ENCODE measurements at places on chromosomes 7 and 10.

DNA sequence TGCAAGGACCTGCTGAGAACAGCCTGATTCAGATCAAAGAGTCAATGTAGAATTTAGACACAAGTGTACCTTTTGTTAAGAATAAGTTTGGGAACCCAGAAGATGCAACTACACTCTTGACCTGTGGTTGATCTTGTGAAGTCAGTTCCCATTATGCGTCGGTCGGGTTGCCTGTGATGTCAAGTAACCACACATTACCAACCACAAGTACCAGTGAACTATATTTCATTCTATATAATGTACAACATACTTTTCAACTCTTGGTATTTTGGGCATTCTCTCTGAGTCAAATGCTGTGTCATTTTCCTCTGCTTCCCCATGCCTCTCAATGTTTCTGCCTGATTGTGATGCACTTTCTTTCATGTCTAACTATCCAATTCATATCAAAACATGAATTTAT is 426.2 kb downstream of the ETV1 start:
- no peak for DNase-seq

DNA sequence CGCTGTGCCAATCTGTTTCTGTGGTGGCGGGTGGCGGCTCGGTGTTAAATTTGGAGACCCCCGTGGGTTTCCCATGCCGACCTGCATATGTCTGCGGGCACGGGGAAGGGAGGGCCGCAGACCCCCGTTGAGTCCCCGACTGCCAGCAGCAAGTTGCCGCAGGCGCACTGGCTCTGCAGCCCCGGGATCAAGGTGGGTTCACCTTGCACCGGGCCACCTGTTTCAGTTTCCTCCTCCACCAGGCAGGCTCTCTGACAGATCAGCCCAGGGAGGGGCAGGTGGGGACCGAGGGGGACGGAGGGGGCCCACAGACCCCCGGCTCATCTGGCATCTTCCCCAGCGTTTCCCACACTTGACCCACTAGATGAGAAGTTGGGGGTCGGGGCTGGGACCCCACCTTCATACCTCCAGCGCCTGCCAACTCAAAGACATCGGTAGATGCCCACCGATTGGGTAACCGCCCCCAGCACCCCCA is 95.9 kb downstream of the CUX1 start:
- DNase-seq: no peak

DNA sequence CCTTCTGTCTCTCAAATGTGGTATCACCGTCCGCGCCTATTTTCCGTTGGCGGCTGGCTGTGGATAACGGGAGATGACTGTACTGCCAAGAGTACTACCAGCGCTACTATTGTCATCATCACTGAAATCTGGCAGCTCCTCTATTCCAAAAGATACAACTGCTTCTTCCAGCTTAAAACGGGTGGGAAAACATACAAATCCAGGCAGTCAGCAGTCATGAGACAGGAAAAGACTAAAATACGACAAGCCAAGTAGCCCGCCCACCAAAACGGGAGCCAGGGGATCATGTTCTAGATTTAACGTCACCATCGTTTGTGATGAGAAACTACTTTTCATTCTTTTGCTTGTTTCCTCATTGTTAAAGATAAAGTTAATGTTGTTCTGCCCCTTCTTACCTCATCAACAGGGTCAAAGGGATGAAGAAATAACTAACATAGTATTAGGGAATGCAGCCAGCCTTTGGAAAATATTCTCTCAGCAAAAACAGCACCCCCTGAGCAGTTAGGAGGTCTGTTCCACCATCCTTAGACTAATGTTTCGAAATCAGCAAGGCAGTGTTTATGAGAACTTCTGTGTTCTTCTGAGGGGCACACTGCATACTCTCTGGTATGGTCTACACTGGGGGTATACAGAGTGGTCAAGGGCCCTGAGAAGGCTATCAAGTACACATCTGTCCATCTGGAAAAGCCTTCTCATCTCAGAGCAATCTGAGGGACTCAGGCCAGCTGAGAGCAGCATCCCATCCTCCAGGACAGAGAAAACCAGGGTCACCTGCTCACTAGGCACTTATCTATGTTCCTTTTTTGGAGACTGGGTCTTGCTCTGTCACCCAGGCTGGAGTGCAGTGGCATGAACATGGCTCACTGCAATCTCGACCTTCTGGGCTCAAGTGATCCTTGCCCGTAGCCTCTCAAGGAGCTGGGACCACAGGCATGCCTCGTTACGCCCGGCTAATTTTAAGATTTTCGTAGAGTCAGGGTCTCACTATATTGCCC is 47.5 kb downstream of the GNA12 start:
- no peak for DNase-seq

- DNase-seq: no peak
Measured at GRCh38 chr10:73310475-73310874, 48.2 kb downstream of the CFAP70 start.

DNA sequence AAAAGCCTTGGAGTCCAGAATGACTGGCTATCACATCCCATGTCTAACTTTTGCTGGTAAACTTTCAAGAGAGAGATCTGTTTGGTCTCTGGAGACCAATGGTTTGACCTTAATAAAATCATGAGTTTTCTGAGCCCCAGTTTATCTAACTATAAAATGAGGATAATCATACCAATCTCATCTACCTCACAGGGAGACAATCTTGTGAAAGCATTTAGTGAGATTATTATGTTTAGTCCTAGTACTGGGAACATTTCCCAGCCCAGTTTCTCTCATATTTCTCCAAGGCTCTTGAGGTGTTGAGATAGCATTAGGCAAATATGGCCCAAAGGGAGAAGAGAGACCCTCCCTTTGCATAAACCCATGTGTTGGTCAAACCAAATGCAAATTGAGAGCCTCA is 25.8 kb downstream of the ABCC2 start:
- DNase-seq: no peak

DNA sequence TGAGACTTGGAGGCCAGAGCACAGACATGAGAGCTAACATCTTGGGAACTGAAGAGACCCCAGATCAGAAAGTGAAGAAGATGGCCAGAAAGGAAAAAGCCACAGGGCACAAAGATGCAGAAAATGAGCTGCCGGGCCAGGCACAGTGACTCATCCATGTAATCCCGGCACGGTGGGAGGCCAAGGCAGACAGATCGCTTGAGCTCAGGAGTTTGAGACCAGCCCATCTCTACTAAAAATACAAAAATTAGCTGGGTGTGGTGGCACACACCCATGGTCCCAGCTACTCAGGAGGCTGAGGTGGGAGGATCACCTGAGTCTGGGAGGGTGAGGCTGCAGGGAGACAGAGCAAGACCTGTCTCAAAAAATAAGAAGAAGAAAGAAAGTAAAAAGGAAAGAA is 81.4 kb upstream of the MGMT start:
- DNase-seq: no peak

DNA sequence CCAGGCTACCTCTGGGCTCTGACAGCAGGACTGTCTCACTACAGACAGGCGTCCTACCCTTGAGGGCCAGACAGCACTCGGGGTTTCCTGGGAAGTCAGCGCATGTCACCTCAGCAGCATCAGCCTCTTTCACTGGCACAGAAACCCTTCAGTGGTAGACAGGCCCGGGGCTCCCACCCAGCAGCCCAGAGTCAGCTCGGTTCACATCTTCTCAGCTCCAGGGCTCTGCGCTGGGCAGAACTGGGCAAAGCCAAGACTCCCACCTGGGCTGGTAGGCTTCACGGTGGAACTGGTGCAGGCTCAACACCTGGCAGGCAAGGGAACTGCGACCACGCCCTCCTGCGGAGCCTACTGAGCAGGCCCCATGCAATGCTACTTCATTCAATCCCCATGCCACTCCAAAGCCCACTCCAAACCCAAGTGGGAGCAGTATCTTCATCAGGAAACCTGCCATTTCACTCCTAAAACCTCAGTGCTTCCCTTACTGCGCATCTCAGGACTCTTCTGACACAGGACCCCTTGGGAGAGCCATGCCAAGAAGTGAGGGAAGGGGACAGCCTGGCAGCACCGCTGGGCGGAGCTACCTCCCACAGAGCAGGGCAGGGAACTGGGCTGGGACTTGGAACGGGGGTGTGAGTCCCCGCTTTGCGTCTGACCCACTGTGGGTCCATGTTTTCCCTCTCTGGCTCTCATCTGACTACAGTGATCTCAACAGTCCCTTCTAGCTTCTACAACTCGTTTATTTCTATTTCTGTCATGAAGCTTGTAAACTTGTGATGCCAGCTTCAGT is 60.4 kb downstream of the SCRN1 start:
- DNase-seq: no peak

DNA sequence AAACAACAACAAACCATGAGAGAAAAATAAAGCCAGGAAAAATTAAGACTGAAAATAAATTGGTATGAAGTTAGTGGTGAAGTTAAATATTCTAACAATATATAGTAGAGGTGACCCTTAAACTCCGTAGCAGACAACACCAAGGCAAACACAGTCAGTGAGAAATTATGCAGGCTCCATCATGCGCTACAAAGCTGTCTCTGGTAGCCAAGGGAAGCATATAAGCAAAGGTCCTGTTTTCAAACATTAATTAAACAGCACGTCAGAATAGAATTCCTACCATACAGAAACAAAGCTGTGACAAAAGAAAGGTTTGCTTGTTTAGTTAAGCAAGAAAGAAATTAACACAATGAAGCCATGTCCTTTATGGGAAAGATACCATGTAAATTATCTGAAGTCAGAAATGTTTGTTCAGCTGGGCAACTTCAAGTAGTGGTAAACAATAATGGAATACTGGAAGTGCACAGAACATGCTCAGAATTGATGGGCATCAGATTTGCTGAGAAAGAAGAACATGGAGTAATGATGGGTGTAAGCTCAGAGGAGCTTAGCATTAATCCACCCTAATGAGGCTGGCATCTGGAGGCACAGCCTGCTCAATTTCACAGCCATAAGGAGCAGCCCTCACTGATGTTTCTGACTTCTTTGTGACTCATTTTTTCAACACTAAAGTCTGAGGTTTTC is 75.7 kb downstream of the IGF2BP3 start:
- DNase-seq: no peak

DNA sequence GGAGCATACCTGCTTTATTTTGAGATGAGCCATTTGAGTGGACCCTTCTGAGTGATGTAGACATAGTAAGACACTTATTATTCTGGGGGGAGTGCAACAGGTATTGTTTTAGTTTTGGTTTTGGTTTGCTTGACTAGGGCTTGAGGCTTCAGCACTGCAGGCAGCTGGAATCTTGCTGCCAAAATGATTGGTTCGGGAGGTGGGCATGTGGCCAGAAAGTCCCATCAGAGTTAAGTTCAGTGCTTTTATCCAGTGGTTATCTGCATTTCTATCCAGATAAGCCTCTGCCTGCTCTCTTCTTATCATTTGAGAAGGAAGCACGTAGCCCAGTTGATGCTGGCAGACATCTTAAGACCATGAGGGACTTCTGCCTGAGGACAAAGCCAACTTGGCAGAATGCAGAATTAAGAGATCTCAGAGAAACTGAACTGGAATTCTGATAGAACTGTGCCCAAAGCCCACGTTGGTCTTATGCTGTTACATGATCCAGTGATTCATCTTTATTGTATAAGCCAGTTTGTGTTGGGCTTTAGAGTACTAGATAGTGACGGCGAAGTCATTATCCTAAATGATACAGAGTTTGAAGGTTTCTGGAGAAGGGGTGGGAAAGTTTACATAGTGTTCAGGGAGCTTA is 9.6 kb upstream of the JAZF1 start:
- DNase-seq: no peak

DNA sequence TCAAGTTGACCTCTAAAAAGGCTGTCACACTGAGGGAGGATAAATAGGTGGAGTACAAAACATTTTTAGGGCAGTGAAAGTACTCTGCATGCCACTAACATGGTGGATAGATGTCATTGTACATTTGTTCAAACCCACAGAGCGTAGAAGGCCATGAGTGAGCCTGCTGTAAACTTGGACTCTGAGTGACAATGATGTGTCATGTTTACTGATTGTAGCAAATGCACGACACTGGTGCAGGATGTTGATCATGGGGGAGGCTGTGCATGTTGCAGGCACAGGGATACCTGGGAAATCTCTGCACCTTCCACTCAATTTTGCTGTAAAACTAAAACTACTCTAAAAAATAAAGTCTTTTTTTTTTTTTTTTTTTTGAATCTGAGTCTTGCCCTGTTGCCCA is 52.5 kb upstream of the GRID1 start:
- no peak for DNase-seq

DNA sequence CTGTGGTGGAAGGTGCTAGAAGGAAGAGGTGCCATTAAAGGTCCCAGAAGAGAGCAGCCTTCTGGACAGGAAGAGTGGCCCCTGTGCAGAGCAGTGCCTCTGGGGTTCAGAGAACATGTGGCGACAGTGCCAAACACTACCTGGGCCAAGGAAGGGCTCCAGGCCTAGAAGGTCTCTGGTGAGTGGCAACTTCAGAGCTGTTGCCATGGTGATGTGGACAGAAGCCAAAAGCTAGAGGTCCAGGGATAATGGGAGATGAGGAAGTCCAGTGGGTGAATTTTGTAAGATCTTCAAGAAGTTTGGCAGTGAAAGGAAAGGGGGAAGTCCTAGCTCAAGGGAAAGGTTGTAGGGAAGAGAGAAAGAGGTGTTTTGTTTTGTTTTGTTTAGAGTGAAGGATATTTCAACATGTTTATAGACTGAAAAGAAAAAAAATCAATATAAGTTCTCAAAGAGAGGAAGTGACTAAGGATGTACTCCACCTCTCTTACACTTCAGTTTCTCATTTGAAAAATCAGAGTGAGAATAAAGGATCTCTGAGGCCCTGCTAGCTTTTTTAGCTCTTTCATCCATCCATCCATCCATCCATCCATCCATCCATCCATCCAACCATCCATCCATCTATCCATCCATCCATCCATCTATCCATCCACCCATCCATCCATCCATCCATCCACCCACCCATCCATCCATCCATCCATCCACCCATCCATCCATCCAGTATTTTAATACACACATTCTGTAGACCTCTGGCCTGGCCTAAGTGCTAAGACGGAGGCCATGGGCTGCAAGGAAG is 77.1 kb upstream of the DUSP5 start:
- DNase-seq: no peak

GRCh38 chr10:97427571-97428179 is 1.7 kb downstream of the PGAM1 start:
- no peak for DNase-seq

- no peak for DNase-seq
Measured at GRCh38 chr10:98533241-98533640, 86.5 kb upstream of the HPS1 start.

- no peak for DNase-seq
Measured at GRCh38 chr7:54680377-54681005, 78.5 kb downstream of the SEC61G start.

GRCh38 chr7:114083166-114084001 is 164.6 kb upstream of the PPP1R3A start:
- DNase-seq: no peak

DNA sequence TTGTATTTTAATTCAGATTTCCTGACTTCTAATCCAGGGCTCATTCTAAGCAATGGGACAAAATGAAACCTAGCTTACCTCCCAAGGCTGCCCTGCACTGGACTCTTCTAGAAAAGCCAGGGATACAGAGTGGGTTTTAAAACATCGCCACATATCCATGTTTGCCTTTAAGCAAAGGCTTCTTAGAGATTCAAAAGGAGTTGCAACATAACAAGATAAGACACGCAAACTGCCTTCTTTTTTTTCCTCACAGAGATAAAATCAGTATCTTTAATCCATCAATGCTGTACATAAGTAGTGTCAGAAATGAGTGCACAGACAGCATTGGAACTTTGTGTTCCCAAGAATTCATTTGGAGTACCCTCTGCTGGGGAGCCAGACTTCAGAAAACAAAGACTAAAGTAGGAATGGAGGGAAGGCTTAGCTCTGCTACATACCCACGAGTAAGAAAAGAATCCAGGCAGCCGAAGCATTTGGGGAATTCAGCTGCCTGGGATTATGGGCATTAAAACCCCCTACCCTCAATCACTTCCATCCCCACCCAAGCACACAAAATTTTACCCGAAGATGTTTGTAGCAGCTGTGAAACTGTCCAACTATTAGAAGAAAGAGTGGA is 427.8 kb downstream of the ARL4A start:
- DNase-seq: no peak
